NCI-H1436 treated with DMSO at 0.1 percent for 48 hours (cell line): ENCODE measurements at places on chromosomes 3 and 15.

- DNase-seq: no peak
These were observed 307.1 kb downstream of the RAP2B start for GRCh38 chr3:153469162-153469561.

DNA sequence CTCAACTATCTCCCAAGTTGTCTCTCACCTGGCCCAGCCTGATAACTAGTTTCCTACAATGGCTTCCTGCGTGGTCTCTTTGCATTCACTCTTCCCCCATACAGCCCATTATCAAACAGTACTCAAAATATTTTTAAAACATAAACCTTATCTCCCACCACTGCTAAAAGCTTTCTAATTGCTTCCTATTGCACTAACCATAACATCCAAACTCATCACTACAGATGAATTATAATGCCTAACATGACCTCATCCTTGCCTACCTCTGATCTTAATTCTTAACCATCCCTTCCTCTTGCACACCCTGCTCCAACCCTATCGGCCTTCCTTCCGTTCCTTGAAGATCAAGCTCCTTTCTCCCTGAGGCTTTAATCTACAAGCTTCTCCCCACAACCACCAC is 17.0 kb downstream of the ACAP2 start:
- no peak for DNase-seq

DNA sequence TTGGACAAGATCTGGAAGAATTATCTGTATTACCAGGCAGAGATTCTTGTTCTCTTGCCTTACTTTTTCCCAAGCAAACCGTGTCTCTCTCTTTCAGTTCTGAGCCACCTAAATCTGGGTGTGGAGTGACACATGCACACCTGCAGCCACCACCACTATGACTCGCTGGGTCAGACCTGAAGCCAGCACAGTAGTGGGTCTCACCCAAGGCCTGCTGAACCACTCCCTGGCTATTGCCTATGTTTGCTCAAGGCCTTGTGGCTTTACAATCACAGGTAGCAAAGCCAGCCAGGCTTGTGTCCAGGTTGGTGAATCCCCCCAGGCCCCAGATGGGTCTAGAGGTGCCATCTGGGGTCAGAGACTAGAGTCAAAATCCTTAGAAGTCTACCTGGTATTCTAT is 28.7 kb upstream of the COPB2 start:
- no peak for DNase-seq

DNA sequence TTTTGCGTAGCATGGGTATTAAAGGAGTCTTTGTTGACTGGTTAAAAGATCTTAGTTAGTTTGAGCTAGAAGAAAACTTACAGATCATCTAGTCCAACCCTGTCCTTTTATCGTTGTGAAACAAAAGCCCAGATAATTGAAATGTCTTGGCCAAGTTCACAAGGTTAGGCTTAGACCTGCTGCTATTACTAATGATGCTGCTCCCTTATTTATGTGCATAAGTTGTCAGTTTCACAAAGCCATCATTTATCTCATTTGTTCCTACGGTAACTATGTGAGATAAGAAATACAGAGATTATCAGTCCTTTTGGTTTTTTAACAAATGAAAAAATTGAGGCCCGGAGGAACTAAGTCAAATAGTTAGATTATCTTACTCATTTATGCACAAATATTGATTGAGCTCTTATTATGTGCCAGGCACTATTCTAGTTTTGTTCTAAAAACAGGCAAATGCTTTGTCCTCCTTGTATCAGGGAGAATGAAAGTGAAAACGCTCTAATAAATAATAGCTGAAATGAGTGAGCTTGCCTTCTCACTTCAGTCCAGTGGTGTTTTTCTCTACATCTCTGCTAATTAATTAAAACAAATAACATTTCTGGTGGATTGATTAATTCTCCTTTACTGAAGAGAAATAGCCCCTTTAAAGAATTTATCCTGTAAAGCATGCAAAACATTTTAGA is 49.1 kb upstream of the TPRG1 start:
- DNase-seq: no peak

DNA sequence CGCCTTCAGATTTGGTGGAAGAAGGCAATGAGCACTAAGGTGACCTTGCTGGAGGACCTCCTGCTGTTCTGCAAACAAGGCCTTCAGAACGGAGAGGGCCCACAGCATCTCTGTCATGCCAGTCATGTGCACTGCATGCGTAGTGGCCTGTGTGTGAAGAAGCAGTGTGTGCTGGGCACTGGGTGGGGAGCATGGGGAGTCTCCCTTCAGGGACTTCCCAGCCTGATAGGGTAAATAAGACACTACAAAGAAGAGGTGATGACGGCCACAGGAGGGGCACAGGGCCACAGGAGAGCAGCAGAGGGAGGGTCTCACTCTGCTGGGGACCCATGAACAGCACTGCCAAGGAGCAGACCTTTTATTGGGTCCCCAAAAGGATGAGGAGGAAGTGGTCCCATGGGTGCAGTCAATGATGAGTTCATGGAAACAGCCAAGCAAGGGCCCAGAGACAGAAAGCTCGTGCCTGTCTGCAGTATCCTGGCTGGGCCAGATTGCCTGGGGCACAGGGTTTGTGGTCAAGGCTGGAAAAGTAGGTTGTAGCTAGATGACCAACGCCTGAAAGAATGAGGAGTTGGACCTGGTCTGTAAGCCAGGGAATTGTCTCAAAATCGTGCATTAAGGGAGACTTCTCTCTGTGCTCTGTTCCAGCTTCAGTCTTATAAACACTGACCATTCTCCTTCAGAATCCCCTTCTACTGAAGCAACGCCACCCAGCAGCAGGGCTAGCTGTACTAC is 67.8 kb upstream of the SEC61A1 start:
- no peak for DNase-seq

- no peak for DNase-seq
These were observed 130.4 kb downstream of the ZNF385D start for GRCh38 chr3:21620511-21621155.

- DNase-seq: no peak
These were observed 3.1 kb upstream of the A4GNT start for GRCh38 chr3:138135146-138135832.
